ENCODE measurements at places on chromosomes 4 and X.

GRCh38 chr4:160283081-160283480, 1180.2 kb downstream of the RAPGEF2 start:
- no peak for DNase-seq

- DNase-seq, result no peak
Observed at GRCh38 chrX:153487590-153488071, 7.1 kb upstream of the BGN start.

DNA sequence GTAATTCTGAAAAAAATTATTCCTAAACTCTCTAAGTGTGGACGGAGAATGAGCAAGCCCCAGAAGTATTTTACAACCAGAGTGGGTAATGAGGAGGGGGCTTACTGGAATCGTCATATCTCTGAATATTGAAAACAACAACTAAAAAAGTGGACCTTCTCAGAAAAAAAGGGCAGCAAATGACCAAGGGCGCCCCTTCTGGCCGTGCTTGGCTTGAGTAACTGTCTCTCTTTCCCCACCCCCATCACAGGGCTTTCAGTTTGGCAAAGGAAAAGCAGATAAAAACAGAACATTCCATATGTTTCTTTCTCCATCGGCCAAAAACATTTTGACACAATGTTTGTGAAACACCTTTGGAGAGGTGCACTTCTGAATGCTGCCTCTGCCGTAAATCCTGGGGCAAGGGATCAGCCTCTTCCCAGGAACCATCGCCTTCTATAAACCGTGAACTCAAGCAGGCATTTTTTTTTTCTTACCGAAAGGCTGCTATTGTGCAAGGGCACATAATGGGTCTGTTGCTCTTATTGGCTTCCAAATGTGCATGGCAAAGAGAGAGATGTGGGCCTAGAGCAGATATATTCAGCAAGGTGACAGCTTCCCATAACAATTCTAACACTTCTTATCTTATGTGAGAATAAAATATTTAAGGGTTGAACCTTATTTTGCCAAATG, 115.4 kb downstream of the PARM1 start:
- no peak for DNase-seq

GRCh38 chrX:73850124-73851013, 287.4 kb downstream of the CHIC1 start:
- no peak for DNase-seq

DNA sequence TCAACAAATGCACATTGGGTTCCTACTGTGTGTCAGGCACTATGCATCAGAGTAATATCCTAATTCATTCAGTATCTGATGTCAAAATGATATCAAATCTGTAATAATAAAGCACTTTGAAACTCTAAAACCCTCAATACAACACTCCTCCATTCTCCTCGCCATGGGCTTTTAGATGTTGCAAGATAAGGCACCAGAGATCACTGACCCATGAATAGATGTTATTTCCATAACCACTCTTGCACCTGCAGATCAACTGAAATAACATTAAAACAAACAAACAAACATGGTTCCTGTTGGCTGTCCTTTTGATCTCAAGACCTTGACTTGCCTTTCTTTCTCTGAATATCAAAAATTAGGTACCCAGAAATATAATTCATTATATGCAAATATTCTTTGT, 100.2 kb downstream of the MAB21L2 start:
- no peak for DNase-seq

- DNase-seq, result peak; percentile 34
Observed at GRCh38 chr4:150217192-150217591, 138.9 kb downstream of the DCLK2 start.

DNA sequence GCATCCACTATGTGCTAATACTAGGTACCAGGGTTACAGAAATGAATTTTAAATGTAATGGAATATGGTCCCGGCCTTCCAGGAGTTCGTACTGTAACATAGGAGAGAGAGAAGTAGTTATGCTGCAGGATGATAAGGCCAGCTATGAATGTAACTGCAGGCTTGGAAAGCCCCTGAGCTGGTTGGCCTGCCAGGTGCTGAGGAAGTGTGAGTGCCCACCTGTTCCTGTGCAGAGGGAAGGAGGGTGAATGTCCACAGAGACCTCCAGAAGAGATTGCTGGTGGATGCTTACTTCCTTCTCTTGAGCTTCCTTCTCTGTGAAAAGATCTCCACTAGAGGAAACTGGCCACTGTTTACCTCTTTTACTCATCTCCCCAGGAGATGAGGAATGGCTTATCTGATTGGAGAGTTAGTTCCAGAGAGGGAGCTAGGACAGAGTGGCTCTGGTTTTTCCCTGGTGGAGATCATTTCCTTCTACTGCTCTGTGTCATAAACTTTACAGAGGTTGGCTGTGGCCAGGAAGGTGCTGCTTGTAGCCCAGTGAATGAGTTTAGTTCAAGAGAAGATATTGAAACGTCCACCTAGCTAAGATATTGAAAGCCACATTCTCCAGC, 114.0 kb upstream of the LNX1 start:
- no peak for DNase-seq

- DNase-seq, result no peak
Observed at GRCh38 chrX:130224810-130225209, 43.9 kb downstream of the ZNF280C start.

- DNase-seq, result no peak
Observed at GRCh38 chrX:38929966-38930421, 128.7 kb downstream of the MID1IP1 start.

DNA sequence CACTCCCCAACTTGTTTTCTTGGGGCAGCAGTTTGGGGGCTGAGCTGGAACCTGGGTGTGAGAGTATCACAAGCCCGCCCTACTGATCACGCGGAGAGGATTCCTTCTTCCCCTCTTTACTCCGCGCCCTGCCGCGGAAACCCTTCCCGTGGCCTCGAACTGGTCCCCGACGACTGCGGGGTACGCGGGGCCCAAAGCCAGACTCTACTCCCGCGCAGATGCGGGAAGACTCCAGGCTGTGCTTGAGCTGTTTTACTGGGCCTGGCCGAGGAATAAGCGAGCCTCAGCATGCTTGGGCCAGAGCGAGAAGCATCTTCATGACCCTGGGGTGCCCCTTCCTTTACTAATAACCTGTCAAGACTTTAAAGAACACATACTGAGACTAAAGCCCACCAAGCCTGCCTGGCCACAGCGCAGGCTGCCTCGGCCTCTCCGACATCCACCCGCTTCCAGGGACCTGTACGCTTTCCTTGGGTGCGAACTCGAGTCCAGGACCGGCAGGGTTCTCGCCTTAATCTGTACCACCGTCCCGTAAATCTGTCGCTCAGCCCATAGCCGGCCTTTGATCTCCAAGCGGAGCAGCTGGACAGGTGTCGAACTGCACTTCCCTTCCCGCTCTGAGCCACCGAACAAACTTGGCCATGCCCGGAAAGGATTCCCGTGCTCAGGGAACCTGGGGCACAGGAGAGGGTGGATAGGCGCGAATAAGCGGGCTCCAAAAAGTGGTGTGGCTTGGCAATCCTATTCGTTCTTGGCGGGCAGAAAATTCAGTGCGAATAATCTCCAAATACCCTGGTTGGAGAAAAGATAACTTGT, 55.0 kb upstream of the TMEM33 start:
- no peak for DNase-seq

GRCh38 chr4:84932462-84932861, 34.0 kb downstream of the WDFY3 start:
- DNase-seq, result no peak

DNA sequence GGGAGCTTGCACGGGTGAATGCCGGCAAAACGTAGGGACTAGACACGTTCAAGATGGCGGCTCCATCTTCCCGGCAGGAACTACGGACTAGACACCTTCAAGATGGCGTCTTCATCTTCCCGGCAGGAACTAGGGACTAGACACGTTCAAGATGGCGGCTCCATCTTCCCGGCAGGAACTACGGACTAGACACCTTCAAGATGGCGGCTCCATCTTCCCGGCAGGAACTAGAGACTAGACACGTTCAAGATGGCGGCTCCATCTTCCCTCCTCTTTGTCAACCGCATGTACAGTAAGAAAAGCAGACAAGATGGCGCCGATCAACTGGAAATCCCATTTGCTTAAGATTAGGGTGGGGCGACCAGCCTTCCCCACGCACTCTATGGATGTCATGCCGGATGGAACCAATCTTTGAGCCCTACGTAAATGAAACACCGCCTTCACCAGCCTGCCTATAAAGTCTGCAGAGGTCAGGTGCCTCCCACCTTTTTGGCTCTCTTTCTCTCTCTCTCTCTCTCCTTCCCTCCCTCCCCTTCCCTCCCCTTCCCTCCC, 222.4 kb downstream of the CRLF2 start:
- DNase-seq, result peak; percentile 88

DNA sequence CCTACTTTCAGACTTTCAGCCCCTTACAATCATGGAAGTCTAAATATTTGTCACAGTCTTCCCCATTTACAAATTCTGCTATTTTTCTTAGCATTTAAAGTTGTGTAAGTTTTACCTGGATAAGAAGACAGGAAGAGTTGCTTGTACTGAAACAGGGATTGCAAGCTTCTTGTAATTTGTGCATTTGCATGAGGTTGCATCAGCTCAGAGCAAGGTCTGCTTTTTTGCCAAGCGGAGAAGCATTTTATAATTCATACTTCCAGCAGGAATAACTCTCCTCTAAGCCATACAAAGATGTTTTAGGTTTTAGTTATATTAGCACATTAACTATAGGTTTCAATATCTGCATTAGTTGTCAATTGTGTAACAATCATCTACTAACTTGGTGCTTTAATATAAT, 922.0 kb upstream of the PABPC4L start:
- no peak for DNase-seq

DNA sequence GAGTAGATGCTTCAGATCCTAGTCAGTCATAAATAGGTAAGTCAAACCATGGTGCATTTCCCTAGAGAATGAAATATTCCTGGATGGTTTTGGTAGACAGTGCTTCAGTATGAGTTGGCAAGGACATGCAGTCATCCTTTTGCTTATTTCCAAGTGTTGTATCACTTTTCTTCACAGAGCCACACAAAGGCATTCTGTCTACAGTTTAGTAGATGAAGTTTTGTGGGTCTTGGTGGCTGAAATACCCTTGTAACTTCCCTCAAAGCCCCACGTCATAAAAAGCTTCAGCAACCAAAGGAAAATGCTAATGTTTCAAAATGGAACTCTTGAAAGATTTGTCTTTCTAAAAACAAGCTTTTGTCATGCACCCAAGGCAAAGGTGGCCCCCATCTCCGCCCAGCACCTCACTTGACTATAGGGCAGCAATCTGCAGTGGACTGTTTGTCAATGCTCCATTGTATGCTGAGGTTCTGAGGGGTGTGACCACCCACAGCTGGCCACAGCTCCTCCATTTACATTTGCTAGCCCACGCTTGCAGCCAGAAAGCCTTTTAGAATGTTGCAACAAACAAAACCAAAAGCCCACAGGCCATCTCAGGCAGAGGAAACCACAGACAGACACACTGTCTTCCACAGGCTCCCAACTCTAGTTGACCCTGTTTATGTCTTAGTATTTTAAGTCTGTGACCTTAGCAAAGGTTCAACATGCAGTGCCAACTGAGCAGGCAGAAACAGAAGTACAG, 87.1 kb upstream of the FAM9C start:
- DNase-seq, result no peak

- no peak for DNase-seq
Observed at GRCh38 chr4:48483777-48484493, 792 bp downstream of the SLC10A4 start.

- no peak for DNase-seq
Observed at GRCh38 chrX:44943007-44943406, 70.0 kb downstream of the KDM6A start.

DNA sequence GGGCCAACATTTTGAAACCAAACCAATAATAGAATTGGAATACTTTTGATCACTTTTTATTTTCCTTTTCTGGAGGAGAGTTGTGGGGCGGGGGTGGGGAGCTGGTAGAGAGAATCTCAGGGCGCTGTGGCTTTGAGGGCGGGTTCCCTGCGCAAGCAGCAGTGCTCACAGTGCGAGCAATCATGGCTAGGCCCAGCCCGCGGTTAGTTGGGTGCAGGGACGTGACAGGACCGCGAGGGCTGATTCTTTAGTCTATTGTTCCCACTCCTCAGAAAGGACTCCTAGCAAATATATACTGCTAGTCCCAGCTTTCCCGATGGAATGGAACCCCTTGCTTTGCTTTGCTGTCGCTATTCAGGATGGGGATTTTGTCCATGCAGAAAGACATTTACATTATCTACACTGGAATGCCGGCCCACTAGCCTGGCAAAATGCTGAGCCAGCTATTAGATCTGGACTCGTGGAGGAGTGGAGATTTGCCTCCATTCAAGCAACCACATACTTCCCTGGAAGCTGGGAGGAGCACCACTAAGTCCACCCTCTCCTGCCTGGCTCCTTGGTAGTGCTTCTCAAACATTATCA, 23.9 kb upstream of the APLN start:
- no peak for DNase-seq

DNA sequence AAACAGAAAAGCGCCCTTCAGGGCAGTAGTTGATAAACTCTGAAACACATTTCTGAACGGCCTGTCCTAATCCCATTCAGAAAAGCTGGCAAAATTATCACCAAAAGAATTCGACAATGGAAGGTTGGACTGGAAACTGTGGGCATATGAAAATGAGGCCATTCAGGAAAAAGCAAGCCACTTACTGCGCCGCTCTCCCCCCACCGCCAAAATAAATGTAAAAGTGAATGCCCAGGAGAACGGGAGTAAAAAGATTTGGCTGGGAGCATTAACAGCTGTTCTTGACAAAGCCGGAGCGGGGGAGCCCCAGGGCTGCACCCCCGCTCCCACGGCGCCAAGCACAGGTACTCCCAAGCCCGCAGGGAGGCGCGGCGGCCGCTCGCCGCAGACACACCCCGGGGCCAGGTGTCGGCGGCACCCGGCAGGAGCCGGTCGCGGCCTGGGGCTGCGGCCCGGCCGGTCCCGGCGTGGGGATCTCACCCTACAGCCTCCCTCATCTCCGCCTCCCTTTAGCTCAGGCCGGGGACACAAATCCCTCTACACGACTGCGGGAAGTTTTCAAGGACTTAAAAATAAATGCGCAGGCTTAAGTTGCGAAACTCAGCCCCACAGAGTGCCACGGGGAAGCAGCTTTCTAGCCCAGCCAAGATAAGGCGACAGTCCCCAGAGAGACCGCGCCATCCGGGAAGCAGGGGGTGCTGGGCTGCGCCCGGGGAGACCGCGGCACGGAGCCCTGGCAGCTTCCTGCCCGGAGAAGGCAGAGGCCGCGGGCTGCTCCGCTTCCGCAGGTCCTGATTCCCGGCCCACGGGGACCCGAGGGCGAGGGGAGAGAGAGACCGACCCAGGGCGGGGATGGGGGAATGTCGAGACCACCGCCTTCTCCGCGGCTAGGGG, 593 bp downstream of the SH3RF1 start:
- DNase-seq, result no peak

GRCh38 chr4:3261411-3262207, 12.7 kb downstream of the MSANTD1 start:
- no peak for DNase-seq

DNA sequence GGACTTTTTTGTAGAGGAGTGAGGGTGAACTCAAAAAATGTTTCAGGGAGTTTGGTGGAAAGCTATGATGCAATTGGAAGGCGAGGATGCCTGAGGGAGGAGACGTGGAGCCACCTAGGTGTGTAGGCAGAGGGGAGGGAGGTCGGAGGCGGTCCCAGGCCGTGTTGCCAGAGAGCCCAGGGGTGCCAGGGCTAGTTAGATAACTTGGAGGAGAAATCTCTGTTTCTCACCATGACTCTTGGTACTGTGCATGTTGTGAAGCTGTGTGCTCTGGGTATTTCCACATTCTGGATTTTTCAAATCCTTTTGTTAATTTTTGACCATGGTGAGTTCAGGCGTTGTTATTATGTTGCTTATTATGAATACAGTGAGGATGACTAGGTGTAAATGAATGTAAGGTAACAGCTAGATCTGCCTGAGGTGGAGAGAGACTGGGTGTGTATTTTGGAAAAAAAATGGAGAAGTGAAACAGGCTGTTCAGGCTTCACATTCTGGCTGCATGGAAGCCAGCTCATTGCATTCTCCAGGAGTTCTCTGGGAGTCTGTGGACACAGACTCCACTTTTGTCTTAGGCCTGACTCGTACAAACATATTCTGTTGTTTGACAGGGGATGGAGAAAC, 4.5 kb downstream of the RAB9A start:
- DNase-seq, result no peak
